ENCODE measurements at places on chromosomes 6 and 20.

GRCh38 chr20:22578221-22579118, 5.9 kb downstream of the FOXA2 start:
- no peak for DNase-seq

- DNase-seq, result no peak
Observed at GRCh38 chr6:11831653-11832052, 53.0 kb upstream of the ADTRP start.

DNA sequence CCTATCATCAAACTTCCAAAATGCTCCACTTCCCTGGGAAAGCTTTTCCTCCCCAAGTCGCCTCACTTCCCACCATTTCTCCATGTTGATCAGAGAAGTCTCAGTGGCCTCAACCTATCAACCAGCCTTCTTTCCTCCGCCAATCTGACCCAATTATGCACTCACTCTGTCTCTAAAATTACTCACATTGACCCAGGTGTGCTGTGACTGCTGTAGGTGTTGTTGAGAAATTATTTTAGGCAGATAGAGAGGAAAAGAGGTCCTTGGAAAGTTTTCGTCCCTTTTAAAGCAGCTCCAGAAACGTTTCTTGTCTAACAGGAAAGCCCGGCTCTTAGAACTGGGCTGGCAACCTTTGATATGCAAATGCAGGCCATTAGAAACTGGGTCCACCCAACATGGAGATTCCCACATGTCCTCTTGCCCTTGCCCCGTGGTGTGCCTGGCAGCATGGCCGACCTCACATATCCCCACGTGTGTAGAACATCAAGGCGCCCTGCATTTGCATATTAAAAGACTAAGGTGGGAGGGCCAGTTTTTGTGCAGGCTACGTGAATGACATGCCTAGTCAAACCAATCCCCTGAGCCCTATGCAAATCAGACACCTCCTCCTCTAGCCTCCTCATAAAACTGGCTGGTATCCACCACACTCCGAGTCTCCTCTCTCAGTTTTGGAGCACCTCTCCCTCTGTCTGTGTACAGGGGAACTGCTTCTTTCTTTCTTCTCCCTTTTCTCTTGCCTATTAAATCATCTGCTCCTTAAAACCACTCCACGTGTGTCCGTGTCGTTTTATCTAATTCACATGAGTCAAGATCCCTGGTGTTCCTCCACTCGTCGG, 12.9 kb downstream of the IPCEF1 start:
- no peak for DNase-seq

DNA sequence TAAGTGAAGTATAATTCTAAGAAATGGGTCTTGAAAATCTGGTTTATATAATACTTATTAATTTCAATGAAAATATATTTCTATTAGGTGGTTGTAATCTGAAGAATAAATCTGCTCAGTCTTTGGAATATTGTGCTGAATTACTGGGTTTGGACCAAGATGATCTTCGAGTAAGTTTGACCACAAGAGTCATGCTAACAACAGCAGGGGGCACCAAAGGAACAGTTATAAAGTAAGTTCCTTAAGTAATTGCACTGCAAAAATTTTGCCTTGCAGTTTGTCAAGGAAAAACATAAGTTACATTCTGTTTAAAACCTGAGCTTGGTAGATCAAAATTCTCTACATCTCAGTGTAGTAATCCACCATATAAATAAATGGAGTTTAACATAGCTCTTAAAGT, 106.0 kb downstream of the MYO6 start:
- DNase-seq, result no peak

DNA sequence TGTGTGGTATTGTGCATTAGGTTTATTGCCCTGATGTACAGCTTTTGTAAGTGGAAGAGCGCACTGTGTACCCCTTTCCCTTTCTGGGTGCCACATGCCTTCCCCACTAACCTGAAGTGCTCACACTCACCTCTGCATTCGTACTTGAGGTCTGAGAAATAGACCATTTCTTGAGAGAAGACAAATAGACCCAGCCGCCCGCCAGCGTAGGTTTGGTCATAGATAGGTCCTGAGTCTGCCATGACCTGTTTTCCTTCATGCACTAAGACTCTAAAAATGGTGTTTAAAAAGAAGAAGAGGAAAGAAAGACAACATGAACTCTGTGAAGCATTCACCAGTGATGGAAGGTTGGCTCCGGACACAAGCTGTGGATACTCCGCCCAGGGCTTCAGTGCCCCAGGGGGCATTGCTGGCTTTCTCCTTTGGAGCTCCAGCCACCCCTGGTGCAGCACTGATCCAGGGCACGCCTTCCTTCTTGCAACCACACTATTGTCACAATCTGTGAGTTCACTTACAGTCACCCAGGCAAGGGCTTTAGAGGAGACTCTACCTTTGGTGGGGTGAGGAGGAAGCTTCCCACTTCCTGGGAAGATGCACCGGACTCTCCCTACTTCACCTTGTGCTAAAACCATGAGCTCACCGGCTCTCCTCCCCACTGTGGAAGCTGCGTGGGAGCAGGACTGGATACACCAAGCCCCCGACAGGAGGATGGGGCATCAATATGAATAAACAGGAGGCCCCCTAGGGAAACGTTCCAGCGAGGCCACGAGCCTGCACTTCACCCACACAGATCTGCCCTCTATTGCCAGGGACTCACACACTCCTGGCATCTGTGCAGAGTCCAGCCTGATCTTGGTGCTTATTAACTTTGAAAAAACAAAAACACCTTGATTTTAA, 33.3 kb downstream of the THBS2 start:
- DNase-seq, result no peak

Data from activated T-cell treated with anti-CD3 and anti-CD28 coated beads for 48 hours (primary cell).